NAMALWA (cell line): ENCODE measurements at places on chromosomes 2 and 18.

DNA sequence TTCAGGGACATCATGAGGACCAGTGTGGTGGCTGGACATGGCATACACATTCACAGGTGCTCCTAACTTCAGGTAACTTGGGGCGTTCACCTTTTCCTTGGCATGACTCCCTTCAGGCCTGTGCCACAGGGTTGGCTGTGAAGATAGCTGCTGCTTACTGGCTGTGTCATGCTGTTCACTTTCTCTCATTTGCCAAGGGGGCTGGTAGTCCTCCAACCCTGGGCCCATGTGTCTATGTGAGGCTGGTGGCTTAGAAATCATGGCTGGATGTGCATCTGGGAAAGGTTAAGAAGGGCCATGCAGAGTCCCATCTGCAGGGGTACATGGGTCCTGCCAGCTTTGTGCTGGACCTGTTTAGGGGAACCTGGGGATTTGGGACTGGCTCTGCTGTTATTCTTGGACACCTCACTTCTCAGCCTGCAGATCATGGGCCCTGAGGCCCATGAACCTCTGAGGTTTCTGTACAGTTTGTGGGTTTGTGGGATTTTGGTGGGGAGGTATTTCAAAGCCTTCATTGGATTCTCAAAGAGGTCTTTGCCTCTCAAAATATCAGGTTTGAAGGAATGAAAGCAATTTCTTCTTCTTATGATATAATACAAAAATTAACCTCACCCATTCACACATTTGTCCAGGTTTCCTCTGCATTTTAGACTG is 62.9 kb downstream of the FHOD3 start:
- DNase-seq = no peak

GRCh38 chr18:51193621-51194287 is 3.7 kb downstream of the MEX3C start:
- DNase-seq = peak; percentile 39

GRCh38 chr2:221943076-221943810 is 355.6 kb downstream of the PAX3 start:
- no peak for DNase-seq

DNA sequence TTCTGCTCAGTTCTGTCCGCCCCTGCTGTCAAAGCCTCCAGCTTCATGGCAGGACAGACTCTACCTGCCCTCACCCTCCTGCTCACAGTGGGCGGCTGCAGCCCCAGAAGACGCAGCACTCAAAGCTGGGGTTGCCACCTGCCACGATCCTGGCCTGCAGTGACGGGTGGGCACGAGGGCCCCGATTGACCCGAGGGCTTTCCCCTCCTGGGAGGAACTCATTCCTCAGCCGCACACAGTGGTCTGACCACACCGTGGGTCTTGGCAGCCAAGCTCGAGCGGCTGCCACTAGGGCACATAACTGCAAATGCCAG is 47.1 kb downstream of the HS6ST1 start:
- no peak for DNase-seq

- DNase-seq = no peak
These were observed 194.1 kb downstream of the ANAPC1 start for GRCh38 chr2:111689941-111690340.

DNA sequence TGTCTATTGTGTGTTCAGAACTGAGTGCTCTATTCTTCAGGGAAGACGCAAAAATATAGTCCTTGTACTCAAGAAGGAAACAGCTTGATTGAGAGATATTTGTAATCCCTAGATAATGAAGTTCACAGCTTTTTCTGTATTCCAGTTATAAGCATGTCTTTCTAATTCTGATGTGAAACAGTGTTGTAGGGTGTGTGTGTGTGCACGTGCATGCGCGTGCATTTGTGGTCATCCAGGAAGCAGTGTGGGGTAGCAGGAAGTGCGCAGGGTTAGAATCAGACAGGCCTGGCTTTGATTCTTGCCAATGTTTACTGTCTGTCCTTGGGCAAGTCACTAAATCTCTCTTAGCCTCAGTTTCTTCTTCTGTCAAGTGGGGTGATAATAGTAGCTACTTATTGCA is 87.9 kb downstream of the NPAS2 start:
- DNase-seq = no peak

- no peak for DNase-seq
These were observed 464.3 kb upstream of the ID2 start for GRCh38 chr2:8217468-8218030.

GRCh38 chr2:160647967-160648685 is 154.5 kb upstream of the RBMS1 start:
- no peak for DNase-seq
